ENCODE measurements at places on chromosomes 11 and 22.
A peak's percentile ranks its signal among the peaks of the same experiment; 100 is the strongest.

DNA sequence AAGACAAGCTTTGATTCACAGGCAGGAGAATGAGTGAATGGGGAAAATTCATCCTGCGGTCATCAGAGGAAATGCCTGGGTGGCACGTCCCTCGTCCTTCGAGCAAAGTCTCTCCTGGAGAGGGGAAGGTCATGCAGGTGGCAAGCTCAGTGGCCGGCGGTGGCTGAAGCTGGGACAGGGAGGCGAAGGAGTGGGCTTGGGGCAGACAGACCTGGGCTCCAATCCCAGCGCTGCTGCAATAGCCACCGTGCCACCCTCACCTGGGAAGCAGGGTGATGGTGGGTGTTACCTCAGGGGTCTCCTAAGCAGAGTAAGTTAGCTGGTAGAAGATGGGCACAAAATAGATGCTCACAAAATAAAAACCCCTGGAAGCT, 22.4 kb upstream of the CACNG2 start:
- no peak for DNase-seq

GRCh38 chr22:48096411-48096810, 1334.0 kb downstream of the TBC1D22A start:
- no peak for DNase-seq

DNA sequence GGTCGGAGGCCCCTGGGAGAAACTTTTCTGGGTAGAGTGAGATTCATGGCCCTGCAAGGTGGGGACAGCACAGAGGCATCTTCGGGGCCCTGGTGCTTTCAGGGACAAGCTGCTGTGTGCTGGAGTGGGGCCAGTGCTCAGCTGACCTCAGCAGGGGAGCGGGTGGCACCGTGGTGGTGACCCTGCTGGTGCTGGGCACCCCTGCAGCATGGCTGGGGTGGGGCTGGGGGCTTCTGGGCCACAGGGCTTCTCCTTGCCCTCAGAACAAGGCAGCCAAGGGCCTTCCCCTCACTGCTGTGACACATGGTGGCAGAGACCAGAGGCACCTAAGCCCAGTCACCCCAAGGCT, 24.9 kb upstream of the GNB1L start:
- no peak for DNase-seq

DNA sequence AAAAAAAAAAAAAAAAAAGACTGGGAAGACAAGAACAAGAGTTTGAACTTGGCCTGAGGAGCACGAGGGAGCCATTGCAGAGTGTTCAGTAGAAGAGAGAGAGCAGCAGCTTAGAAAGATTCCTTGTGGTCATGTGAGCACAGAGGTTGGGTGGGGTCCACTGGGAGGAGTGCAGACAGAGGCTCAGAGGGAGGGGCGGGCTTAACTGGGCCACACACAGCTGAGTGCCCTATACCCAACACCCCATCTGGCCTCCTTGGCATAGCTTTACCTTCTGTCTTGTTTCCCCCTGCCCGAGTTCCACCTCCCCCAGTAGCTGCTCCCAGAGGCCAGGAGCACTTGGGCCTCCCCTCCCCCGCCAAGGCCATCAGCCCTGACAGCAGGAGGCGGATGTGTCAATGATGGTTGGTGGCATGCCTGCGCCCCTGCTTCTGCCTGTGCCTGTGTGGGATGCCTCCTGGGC, 12.1 kb downstream of the C11orf86 start:
- no peak for DNase-seq

GRCh38 chr11:7973011-7973410, 7.8 kb upstream of the NLRP10 start:
- DNase-seq: no peak

DNA sequence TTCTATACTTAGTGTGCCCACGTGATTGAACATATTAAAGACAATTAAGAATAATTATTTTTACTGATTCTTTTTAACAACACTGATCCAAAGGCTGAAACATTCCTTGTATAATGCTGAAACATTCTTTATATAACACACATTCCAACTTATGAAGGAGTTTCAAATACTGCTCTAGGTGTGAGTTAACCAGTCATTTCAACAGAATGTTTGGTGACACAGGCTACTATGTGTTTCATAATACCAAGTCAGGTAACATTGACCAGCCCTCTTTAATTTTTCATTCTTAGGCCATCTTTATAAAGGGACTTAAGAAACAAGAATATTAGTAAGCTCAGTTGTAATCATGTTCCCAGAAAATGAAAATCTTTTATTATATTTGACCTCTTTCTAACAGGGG, 136.6 kb downstream of the ELP4 start:
- DNase-seq: no peak

DNA sequence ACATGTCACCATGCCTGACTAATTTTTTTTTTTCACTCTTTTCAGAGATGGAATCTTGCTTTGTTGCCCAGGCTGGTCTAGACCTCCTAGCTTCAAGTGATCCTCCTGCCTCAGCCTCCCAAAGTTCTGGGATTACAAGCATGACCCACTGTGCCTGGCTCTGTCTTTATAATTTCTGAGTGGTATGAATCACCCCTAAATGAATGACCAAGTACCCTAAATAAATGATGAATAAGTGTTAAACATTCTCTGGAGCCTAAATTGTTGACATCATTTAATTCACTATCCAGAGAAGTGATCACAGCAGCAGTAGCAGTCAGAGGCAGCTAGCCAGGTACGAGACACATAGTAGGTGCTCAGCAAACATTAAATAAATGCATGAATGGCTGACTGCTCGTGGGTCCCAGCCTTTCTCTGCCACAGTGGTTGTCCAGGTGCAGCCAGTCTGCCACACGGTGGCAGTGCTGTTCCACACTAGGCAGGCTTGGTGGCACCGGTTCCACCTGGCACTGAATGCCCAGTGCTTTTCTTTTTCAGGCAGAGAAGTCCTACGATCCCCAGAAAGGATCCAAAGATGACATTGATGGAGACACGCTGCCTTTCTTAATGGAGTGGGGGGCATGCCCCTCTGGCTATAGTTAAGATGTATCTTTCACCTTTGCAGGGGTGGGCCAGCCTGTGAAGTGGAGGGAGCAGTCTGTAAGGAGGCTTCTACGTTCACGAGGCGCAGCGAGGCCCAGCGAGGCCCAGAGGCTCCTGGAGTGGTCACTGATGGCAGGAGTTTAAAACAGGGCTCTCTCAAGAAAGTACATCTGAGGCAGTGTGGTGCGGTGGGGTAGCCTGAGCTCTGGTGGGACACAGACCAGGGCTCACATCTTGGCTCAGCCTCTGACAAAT, 8.7 kb upstream of the TTC12 start:
- peak; percentile 59 for DNase-seq

DNA sequence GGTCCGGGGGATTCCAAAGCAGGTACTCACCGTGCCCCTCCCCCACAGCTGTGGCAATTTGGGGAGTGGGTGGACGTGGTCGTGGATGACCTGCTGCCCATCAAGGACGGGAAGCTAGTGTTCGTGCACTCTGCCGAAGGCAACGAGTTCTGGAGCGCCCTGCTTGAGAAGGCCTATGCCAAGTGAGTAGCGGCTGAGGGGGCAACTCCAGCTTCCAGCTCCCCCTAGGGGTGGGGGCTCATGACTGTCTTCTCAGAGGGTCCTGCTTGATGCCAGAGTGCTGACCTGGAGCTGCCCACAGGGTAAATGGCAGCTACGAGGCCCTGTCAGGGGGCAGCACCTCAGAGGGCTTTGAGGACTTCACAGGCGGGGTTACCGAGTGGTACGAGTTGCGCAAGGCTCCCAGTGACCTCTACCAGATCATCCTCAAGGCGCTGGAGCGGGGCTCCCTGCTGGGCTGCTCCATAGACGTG, 4.2 kb downstream of the CAPN1 start:
- DNase-seq: no peak

- DNase-seq: no peak
Observed at GRCh38 chr11:76285397-76286104, 79.2 kb upstream of the WNT11 start.

- DNase-seq: no peak
Observed at GRCh38 chr11:12224537-12224893, 114.1 kb downstream of the MICAL2 start.

GRCh38 chr11:83725728-83726127, 439.6 kb upstream of the CCDC90B start:
- DNase-seq: no peak

- no peak for DNase-seq
Observed at GRCh38 chr11:67996051-67996450, 7.8 kb downstream of the UNC93B1 start.

DNA sequence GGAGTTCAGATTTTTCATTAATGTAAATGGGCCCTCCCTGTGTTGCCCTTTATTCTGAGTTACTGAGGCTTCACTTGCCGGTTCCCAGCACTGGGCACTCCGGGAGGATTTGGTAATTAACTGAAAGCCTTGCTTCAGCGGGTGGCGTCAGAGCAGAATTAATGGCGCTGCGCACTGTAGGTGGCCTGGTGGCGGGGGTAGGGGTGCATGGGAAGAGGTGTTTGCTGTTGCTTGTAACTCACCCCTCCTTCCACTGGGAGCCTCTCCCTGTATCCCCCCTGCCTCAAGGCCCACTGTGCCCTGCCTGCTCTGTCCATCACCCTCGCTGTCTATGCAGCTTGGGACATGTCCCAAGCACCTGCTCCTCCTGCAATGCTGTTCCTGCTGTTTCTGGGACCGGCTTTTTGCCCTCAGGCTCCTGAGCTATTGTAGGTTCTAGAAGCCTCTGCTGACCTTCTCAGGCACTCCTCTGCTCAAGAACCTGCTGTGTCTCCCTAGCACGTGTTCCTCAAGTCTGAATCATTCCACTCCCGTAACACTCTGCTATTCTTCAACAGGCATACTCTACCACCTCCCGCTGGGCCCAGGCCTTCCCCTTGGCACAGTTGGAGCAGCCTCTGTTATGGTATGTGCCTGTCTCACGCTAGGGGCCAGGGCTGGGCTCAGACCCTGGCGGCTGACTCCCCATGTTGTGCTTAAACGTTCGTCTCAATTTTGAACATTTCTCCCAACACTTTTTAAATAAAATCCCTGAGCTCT, 24.4 kb downstream of the ARHGAP8 start:
- no peak for DNase-seq

GRCh38 chr11:33835143-33835878, 56.6 kb downstream of the LMO2 start:
- peak; percentile 35 for DNase-seq

DNA sequence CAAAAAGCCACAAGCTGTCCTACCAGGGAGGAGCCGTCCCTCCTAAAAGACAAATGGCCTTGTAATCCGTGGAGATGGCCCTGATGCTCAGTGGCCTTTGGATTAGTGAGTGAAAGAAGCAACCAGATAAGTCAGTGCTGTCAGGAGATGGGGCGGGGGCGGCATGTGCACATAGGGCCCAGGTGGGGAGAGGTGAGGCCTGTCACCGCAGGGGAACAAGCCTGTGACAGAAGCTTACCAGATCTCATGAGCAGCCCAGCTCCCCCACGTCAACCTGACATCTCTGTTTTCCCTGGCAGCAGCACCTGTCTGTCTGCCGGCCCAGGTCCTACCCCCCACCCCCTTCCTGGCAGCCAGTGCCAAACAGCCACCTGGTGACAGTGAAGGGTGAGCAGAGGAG, 162.6 kb downstream of the BUD13 start:
- DNase-seq: no peak

GRCh38 chr22:46149512-46150033, 753 bp upstream of the PPARA start:
- peak; percentile 33 for DNase-seq

DNA sequence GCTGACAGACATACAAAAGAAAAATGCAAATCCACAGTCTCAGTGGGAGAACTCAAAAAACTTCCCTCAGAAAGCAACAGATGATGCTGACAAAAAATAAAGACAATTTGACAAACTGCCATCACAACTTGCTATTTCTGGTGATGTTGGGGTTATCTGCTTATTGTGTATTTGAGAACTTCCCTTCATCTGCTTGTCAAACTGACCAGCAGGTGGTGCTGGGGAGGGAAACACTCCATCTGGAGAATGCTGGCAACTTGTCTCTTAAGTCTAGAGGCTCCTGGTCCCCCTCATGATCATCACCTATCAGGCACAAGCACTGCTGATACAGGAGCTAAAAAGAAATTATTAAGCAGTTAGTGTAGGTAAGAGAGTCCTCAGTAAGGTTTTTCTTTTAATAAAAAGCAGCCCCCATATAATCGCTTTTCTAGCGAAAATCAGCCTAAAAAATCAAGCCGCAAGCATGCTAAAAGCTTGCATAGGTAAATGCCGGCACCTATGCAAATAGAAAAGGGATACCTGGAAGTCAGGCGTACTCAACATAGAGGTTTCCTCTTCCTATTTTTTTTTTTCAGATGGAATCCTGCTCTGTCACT, 9.8 kb upstream of the FAM111B start:
- peak; percentile 60 for DNase-seq

DNA sequence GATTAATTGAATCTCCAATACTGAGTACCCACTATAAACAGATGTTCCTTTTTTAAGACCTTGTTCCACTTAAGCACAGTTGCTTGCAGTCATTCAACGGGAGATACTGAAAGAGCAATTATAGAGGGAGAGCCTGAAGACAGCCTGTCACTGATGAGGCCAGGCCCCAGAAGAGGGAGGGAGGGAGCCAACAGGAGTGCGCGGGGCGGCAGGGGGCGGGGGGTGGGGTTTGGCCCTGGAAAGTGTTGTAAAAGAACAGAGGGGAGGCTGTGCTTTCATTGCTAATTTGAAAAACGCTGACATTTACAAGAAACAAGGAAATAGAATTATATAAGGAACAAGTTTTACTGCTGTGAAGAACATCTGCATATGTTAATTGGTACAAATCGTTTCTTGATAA, 53.1 kb downstream of the MAP6 start:
- no peak for DNase-seq

GRCh38 chr11:122023614-122024250, 92.3 kb downstream of the BLID start:
- DNase-seq: no peak
